Hematopoietic multipotent progenitor cell treated with erythropoietin and hydrocortisone succinate and interleukin-3 and kit ligand, for 17 days (in vitro differentiated cells): ENCODE measurements at places on chromosomes 4 and X.
A peak's percentile ranks its signal among the peaks of the same experiment; 100 is the strongest.

DNA sequence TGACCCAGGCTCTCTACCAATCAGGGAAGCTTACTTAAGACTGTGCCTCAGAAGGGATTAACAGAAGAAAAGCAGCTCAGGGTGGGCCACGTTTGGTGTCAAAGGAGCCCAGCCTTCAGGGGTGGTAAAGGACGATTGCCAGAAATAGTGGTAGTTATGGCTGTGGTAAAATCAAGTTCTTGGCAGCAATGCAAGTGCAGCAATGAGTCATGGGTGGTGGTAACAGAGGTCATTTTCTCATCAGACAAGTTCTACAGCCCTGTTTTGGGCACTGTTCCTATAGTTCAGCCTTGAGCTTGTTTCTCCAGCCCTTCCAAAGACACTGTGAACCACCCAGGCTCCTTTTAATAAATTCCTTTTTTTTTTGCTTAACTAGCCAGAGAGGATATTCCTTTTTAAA is 120.3 kb downstream of the EFHC2 start:
- DNase-seq, result no peak

DNA sequence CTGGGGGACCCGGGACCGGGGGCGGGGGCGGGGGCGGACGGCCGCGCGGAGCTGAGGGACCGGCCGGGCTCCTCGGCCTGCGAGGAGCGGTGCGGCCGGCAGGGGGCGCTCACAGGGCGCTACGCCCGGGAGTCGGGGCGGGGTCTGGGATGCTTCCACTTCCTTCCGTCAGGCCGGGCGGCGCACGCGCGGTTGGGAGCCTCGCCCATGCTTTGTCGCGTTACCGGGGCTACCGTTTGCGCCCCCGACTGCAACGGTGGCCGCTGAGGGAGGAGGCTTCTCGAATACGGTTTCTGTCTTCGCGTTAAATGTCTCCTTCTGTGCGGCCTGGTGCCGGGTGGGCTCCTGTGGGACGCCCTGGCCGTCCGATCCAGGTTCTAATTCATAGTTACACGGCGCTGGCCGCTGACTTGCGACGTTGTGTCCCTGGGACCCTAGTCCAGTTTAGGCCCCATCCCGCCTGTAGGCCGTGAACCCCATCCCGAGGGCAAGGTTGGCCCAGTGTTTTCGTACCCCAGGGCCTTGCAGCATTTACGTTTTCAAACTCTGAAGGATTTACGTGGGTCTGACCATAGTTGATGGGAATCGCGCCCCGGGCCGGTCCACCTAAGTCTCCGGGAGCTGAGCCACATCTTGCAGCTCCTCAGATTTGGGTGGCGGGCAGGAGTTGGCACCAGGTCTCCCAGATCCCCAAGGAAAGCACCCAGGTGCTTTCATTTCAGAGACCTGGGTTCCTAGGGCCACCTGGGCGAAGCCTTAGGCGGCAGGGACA is 549 bp downstream of the MSL3 start:
- peak; percentile 88 for DNase-seq

DNA sequence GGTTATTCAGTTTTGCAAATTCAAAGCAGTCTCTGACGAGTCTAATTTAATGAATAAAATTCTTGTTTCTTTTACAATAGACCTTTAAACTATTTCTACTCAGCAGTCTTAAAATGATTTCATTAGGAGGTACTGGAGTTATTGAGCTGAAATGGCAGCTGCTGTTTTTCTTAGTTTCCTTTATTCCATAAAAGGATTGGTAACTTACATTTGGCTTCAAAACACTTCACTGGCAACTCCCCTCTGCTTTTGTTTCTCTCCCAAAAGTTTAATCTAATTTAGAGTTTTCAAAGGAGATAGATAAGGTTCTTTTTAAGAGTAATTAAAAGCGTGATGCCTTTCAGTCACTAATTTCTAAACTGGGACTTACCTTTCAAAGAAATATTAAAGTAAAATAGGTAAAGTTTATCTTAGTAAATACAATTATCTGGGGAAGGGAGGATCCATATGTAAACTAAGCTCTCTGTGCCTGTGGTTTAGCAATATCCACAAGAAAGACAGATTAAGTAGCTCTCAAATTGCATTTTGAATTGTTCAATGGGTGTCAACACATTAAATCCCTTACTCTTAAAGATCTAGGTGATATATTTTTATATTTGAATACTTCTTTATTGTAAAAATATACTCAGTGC is 17.1 kb upstream of the PCDH10 start:
- DNase-seq, result no peak

- no peak for DNase-seq
These were observed 5.8 kb downstream of the CNKSR2 start for GRCh38 chrX:21379991-21380390.

DNA sequence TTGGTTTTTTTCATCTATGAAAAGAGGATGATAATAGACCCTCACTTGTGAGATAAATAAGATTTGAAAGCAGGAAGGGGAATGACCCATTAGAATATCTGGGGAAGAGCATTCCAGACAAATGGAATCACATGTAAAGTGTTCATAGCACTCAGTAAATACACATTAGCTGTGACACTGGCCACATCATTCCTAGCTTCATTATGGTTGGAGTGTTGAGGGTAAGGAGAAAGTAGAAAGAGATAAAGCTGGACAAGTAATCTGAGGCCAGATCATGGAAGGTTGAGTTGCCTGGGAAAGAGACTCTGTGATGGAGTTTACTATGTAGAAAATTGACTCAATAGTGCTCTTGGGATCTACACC is 6.9 kb upstream of the PGRMC1 start:
- DNase-seq, result no peak

GRCh38 chrX:97159916-97160800 is 276.4 kb downstream of the RPA4 start:
- no peak for DNase-seq

DNA sequence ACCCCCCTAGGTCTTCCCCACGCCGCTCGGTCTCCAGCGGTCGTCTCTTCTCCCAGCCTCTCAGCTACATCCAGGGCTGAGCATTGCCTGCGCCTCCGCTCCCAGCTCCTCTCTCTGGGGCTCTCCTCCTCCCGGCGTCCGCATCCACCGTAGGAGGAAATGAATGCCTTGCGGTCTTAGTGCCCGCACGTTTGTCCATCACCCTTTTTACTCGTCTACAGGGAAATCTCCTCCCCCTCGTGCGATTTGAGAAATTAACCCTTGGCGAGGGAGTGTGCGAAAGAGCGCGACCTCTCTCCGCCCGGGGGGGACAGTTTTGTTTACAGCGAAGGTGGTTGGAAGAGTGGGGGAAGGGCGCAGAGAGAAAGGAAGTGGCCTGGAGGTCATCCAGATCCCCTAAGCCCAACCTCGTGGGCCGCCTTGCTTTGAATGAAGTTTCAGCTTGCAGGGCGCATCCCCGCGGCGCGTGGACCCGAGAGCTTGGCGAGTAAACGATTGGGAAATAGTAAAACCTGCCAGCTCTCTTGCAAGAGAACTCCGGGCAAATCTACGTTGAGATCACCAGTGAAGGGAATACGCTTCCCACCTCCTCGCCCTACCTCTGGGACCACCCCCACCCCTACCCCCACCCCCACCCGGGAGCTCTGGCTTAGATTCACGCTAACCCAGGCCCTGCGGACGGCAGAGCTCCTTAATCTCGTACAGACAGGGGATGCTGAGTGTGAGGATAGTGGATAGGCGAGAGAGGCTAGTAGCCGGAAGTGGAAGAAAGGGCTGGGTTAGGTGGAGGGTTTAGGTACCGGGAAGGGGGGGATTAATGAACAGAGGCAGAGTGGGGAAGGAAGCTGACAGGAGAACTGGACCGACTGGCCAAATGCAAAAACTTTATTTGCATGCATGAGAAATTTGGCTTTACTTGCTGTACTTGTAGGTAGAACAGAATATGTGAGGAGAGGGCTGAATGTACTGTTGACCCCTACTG is at the start of gene ELOVL6:
Gene ELOVL6, minus strand, starts transcription at position 181 of the 982 bp plus-strand sequence. CDS start 280 bp downstream, outside the sequence.
- peak; percentile 74 for DNase-seq

GRCh38 chrX:84735025-84735424 is 232.8 kb upstream of the HDX start:
- DNase-seq, result no peak

DNA sequence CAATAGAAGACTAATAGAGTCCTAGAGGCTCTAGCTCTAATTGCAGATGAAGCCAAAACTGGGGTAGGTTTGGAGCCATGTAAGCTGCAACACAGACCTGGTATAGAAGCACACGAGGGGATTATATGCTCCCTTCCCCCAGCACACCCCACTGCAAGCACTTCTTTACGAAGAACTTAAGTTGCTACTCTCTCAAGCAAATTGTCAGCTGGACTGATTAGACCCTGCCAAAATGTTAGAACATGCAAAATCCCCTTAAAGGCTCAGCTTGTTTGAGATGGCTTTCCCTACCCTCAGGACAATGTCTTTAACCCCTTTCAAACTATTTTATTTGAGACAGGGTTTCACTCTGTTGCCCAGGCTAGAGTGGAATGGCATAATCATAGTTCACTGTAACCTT is 4.7 kb upstream of the KIAA1210 start:
- no peak for DNase-seq

GRCh38 chr4:145843639-145844038 is 95.0 kb downstream of the ZNF827 start:
- no peak for DNase-seq

- no peak for DNase-seq
These were observed 56.5 kb downstream of the FBXL5 start for GRCh38 chr4:15598644-15599043.

GRCh38 chr4:48216563-48216962 is 53.1 kb downstream of the TEC start:
- no peak for DNase-seq
